ENCODE measurements at places on chromosomes 7 and 10.

- no peak for DNase-seq
These were observed 448.2 kb downstream of the DNAJB6 start for GRCh38 chr7:157784979-157785441.

DNA sequence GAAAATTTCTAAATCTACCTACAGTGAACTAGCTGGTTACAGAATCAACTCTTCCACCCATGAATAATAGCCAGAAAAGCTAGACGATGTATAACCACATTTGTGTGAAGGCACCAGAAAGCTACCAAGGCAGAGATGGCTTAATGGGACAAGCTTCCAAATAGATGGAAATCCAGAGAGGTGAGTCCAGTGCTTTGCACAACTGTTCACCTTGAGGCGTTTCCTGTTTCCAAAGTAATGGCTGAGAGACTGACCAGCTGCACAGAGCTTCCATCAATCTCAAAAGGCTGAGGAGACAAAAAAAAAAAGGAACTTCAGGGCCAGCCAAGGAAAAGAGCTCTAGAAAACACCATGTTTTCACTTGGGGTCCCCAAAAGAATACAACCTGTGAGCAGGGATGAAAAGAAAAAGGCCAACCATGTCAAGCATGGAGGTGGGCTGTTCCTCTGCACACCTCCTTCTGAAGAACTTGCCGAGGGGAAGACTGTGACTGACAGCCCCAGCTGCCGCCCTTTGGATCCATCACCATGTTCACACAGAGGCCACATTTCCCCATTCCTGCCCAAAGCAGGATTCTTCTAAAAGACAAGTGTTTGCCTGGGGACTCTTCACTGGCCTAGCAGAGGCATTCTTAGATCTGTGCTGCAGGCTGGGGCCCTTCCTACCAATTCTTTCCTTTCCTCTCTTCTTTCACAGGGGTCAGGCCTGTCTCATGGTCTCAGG, 72.9 kb downstream of the ARHGAP21 start:
- no peak for DNase-seq

DNA sequence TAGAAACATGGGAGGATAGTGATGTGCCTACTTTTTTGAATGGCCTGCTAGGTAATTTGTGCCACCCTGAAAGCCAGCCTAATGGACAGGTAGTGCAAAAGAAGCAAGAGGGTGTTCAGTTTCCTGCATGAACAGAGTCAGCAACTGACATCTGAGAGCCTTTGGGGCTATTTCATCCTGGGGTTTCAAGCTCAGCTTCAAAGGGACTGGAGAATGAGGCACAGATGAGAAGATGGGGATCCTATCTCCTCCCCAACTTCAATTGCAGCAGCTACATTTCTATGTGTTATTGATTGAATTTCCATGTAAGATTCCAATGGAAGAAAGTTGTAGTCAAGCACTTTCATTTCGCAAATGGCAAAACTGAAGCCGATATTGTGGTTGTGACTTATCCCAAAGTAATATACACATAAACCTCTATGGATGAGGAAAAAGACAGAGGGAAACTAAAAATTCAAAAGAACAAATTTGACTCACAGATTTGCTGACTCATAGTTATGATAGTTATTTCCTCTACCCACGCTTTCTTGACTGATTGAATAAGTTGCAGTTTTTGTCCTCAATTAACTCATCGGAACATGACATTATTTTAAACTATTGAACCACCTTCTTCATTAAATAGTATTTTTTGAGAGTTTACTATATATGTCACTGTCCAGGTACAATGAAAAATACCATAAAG, 42.6 kb upstream of the NRP1 start:
- DNase-seq = no peak

GRCh38 chr7:134350709-134351108, 34.0 kb upstream of the SLC35B4 start:
- no peak for DNase-seq

DNA sequence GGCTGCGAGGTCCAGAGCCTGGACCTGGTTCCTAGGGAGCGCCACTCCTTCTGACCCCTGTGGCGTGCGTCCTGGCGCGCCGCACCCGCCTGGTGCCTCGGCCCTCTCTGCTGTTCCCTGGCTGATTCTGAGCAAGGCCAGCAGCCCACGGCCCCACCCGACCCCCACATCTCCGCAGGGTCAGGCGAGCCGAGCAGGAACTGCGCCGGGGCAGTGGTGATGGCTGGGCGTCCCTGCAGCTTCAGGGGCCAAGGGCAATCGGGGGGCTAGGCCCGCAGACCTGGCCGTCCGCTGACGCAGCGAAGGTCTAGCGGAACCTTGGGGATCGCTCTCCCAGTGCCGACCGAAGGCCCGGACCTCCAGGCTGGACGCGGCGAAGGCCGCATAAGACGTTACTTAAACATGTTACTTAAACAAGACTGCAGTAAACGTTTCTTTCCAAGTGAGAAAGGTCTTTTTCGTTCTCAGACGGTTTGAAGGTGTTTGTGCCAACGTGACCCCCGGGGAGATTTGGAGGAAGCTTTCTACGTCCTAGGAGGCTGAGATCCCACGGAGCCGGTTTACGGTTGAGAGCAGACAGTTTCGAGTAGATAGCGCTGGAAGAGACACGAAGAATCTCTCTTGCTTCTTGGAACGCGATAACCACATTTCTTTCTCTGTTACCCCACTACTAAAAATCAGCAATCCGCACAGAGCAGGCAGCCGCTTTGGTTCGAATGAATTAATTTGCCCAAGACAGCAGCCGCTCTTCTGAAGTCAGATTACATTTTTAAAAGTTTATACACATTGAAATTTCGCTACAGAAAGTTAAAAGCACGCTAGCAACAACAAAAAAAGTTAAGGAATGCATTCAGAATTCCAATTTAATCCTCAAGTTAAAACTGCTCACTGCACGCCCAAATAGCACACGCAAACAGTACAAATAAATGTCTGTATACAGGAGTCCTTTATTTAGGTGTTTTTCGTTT, 4.9 kb upstream of the NKX2-3 start:
- no peak for DNase-seq

DNA sequence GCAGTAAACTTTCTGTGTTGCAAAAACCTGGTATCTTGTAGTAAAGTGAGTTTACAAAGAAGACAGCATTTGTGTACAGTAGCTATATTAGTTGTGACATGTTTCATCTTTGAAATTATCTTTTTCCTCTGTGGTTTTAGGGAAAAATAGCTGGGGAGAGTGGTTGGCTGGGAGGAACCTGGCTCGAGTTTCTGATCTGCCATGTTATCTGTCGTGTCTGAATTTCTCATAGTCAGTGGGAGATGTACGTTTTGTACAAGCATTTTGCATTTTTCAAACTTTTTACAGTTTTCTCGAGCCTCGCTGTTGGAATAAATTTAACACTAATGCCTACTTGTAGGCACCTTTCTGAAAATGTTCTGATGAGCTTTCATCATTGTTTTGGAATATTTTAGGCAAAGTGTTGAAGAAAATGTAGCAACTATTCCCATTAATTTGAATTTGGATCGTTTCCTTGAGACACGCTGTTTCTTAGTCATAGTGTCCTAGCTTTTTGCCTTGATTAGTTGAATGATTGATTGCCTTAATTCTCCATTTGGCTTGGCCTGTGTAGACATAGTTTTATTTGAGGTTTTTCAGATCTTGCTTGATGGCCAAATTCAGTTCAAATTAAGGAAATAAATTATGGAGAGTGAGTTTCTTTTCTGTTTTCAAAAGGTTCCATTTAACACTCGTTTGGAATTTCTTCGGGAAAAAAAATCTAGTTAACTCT, 65.1 kb downstream of the CAMK1D start:
- no peak for DNase-seq

DNA sequence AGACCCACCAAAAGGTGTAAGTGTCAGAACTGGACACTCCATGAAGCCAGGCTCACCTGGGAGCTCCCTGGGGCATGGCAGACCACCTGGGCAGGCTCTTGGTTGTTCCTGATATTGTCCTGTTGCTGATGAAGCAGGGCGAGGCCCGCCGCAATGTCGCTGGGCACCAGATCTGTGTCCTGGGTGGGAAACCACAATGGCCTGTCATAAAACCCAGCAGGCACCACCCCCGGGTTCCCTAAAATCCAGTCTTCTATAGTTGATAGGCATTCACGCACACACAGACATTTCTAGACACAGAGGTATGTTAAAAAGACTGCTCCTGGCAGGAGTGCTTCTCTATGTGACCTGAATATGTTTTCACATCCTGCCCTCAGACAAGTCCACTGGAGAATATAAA, 15.0 kb downstream of the DAGLB start:
- DNase-seq = no peak

DNA sequence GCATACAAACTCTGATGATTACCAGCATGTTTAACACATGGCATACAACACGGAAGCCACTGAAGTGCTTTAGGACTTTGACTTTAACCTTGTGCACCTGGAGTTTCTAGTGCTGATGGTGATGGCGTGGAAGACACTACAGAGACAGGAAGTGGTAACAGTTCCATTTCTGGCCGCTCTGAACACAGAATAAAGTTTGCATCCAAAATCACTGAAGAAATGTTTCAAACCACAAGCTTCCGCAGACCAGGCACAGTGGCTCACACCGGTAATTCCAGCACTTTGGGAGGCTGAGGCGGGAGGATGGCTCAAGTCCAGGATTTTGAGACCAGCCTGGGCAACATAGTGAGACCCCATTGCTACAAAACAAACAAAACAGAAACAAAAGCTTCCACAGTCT, 40.3 kb upstream of the TNPO3 start:
- no peak for DNase-seq

- no peak for DNase-seq
These were observed 20.7 kb downstream of the AHCYL2 start for GRCh38 chr7:129245533-129245932.

GRCh38 chr7:3558400-3558799, 257.3 kb downstream of the SDK1 start:
- DNase-seq = no peak

GRCh38 chr10:116763440-116763839, 21.1 kb upstream of the HSPA12A start:
- no peak for DNase-seq

GRCh38 chr7:18667466-18667865, 171.9 kb downstream of the HDAC9 start:
- no peak for DNase-seq

DNA sequence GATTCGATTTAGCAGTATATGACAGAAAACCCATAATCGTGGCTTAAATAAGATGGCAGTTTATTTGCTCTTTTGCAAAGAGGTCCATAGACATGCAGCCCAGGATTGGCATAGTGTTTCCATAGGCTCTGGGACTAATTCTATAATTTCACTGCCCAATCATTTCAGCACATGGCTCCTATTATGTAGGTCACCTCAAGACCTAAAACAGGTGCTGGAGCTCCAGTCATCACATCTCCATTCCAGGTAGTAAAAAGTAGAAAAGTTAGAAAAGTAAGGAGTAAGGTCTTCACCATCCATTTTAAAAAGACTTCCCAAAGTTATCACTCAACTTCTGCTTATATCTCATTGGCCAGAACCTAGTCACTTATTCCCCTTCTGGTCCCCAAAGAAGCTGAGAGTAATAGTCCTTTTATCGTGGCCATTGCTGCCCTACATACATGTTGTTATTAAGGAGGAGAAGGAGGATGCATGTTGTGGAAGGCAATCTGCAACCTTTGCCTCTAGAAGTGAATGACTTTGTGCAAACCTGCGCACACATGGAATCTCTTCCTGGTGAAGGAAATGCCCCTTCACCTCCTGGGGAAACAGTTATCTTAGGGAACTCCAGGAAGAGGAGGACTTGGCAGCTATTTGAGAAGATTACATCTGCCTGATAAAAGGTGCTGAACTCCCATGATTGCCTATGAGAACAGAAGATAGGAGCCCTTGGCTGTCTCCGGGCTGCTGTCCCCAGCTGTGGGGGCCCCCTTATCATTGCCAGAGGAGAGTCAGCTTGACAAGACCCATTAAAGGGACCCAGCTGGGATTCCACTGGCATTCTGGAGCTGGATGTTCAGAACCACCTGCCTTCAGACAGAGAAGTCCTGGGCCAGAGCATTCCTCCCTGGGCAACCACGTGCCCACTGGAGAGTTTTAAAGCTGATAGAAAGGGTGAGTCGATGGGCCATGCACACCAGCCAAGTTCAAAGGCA, 330.6 kb upstream of the ZMIZ1 start:
- no peak for DNase-seq

- no peak for DNase-seq
These were observed 157.8 kb downstream of the ANLN start for GRCh38 chr7:36547416-36547815.

DNA sequence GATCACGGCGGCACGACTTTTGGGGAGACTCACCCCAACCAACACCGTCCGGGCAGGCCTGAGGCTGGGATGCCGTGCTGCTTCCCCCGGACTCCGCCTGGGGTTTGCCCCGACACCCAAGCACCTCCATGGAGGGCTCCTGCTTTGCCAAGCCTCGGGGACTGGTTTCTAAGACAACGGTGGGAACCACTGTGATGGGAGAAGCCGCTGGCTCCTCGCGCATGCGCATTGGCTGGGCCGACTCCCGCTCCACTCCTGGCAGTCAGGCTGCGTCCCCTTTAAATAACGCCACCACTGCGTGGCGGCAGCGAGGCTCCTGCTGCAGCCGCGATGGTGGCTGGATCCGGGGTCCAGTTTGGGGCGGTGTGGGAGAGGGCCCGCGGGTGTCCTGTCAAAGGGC, 201.0 kb downstream of the ZNF716 start:
- DNase-seq = no peak

DNA sequence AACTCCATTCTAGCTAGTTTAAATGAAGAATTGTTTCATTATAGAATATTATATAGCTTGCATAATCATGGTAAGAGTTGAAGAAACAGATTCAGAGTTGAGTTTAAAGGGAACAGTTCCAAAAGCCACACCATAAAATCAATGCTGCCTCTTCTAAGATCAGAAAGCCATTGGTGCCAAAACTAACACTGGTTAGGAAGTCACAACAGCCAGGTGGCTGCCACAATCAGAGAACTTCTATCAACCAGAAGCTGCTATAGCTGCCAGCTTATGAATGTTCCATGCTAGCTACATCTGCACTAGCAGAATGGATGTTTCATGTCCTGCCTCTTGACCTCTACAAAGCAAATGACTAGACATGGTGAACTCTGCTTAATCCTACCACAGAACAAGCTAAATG, 583.1 kb upstream of the LRRN3 start:
- no peak for DNase-seq

GRCh38 chr10:29849126-29849833, 210.1 kb downstream of the JCAD start:
- no peak for DNase-seq

GRCh38 chr7:77383333-77383740, 32.8 kb downstream of the GSAP start:
- DNase-seq = no peak

DNA sequence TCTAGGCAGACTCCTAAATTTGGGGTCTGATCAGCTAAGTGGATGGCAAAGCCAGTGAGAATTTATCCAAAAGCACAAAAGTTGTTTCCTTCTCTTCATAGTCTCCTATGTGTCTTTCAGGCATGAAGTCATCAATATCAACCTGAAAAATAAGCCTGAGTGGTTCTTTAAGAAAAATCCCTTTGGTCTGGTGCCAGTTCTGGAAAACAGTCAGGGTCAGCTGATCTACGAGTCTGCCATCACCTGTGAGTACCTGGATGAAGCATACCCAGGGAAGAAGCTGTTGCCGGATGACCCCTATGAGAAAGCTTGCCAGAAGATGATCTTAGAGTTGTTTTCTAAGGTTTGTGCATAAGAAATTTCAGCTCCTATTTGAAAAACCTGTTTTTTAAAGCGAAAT, 4.8 kb downstream of the GSTO1 start:
- DNase-seq = no peak

GRCh38 chr7:137871170-137871915, 24.6 kb upstream of the DGKI start:
- DNase-seq = no peak

GRCh38 chr7:155917836-155918430, 105.7 kb upstream of the SHH start:
- no peak for DNase-seq

Measured in activated T-helper 1 cell treated with anti-CD3 and anti-CD28 coated beads, Interleukin-2, amount 50 U/mL, for 16 hours (primary cell).